ENCODE measurements at places on chromosomes 6 and 20. TPM values are rescaled to one million over a fixed set of nuclear protein-coding genes. Genes with fewer than 3 reads are reported as not detected.

The NCOA5 gene
- total RNA-seq, result 6.5 TPM

The BPIFB1 gene
- total RNA-seq, result not detected

The TCF21 gene
- total RNA-seq, result 1.4 TPM

The OSER1 gene
- 29.3 TPM for total RNA-seq

The SIGLEC1 gene
- not detected for total RNA-seq

The TCP11 gene
- total RNA-seq, result 0.46 TPM

The HCRTR2 gene
- not detected for total RNA-seq

The TMEM200A gene
- 402 TPM for total RNA-seq

The TP53TG5 gene
- not detected for total RNA-seq

The DNMT3B gene
- total RNA-seq, result 1.5 TPM

The RALGAPB gene
- 38.1 TPM for total RNA-seq

The MUCL3 gene
- not detected for total RNA-seq

The RSPH9 gene
- 0.65 TPM for total RNA-seq

The PRSS16 gene
- total RNA-seq, result 0.18 TPM

The PLCB1 gene
- total RNA-seq, result 22.1 TPM

The RBBP8NL gene
- total RNA-seq, result not detected

The HSPA1L gene
- total RNA-seq, result 1.2 TPM

The NDRG3 gene
- total RNA-seq, result 20.2 TPM

The KHDC1 gene
- total RNA-seq, result 3.0 TPM

The SLC35D3 gene
- not detected for total RNA-seq

The TSBP1 gene
- total RNA-seq, result not detected

All from smooth muscle cell of the umbilical artery (primary cell).